Pericardium fibroblast (primary cell): ENCODE measurements at places on chromosomes 11 and 22. TPM values are rescaled to one million over a fixed set of nuclear protein-coding genes. Genes with fewer than 3 reads are reported as not detected.

Gene SYT8
- 0.35 TPM in 1 of 2 replicates, not detected in the other for total RNA-seq

Gene MUC2
- total RNA-seq = not detected in 2 replicates

Gene OR8D1
- not detected in 2 replicates for total RNA-seq

Gene CCDC15
- total RNA-seq = 1.0 and 1.1 TPM in 2 replicates

Gene OR52E8
- total RNA-seq = not detected in 2 replicates

Gene MYBPC3
- not detected in 2 replicates for total RNA-seq

Gene MAML2
- total RNA-seq = 15.2 and 16.0 TPM in 2 replicates

Gene APOA4
- total RNA-seq = not detected in 2 replicates

Gene VSIG2
- not detected in 2 replicates for total RNA-seq

Gene PHRF1
- total RNA-seq = 14.8 and 16.9 TPM in 2 replicates

Gene CD6
- total RNA-seq = not detected in 2 replicates

Gene KRTAP5-7
- not detected in 2 replicates for total RNA-seq

Gene BCO2
- total RNA-seq = 1.2 and 2.9 TPM in 2 replicates

Gene TRIM6
- 4.0 and 9.2 TPM in 2 replicates for total RNA-seq

Gene ZNF280B
- 1.2 and 1.7 TPM in 2 replicates for total RNA-seq

Gene SWAP70
- total RNA-seq = 20.7 and 22.9 TPM in 2 replicates

Gene MRGPRX4
- total RNA-seq = not detected in 2 replicates

Gene SCGB2A2
- total RNA-seq = not detected in 2 replicates

Gene IGLL1
- not detected in 2 replicates for total RNA-seq

Gene CHEK2
- total RNA-seq = 8.3 and 9.7 TPM in 2 replicates
